SK-N-SH (cell line): ENCODE measurements at places on chromosomes 16 and 17.

GRCh38 chr17:35432176-35433074, at the start of gene SLFN12:
Gene SLFN12, minus strand, starts transcription at chr17:35432500. Its CDS starts 9,472 bp downstream, at chr17:35423028.
- DNase-seq, result no peak

DNA sequence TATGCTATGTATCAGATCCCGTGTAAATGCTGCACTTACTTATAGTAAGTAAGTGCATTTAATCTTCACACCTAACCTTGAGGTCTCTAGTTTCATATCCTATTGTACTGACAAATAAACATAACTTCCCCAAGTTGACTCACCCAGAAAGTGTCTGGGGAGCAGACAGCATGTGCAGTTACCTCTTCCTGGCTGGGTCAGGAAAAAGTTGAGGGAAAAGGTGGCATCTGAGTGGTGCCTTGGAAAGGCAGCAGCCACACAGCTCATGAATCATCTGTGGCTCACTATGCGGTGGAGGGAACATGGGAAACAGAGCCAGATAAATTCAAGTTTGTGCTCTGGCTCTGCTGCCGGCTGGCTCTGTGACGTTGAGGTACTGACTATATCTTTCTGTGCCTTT, 382.0 kb upstream of the DYNLRB2 start:
- no peak for DNase-seq

DNA sequence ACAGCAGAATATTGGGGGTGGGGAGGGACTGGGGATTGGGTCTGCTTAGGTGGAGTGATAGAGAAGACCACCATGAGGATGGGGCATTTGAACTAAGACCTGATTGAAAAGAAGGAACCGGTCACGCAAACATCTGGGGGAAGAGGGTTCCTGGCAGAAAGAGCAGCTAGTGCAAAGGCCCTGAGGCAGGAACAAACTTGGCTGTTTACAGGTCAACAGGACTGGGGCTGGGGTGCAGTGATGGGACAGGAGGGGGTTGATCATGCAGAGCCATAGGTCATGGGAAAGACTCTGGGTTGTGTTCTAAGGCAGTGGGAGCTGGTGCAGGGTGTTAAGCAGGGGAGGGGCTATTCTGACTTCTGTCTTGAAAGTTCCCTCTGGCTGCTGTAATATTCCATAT, 1.9 kb downstream of the DRG2 start:
- no peak for DNase-seq

GRCh38 chr17:82120148-82120547, 22.1 kb upstream of the FASN start:
- no peak for DNase-seq

GRCh38 chr16:69793526-69793925, 31.4 kb downstream of the WWP2 start:
- DNase-seq, result no peak

DNA sequence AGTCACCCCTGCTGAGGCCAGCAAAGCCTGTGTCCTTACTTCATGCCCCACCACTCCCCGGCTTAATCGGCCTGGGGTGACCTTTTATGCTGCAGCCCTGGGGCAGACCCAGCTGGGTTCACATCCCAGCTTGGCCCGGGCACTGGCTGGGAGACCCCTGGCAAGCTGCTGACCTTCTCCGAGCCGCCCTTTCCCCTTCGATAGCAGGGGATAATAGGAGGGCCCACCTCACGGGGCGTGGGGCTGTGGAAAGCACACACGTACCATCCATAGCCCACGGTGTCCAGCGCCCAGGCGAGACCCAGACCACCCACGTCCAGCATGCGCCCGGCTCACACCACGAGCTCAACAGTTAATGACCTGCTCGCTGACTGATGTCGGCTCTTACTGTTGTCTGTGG, 26.8 kb downstream of the TBC1D16 start:
- DNase-seq, result no peak

DNA sequence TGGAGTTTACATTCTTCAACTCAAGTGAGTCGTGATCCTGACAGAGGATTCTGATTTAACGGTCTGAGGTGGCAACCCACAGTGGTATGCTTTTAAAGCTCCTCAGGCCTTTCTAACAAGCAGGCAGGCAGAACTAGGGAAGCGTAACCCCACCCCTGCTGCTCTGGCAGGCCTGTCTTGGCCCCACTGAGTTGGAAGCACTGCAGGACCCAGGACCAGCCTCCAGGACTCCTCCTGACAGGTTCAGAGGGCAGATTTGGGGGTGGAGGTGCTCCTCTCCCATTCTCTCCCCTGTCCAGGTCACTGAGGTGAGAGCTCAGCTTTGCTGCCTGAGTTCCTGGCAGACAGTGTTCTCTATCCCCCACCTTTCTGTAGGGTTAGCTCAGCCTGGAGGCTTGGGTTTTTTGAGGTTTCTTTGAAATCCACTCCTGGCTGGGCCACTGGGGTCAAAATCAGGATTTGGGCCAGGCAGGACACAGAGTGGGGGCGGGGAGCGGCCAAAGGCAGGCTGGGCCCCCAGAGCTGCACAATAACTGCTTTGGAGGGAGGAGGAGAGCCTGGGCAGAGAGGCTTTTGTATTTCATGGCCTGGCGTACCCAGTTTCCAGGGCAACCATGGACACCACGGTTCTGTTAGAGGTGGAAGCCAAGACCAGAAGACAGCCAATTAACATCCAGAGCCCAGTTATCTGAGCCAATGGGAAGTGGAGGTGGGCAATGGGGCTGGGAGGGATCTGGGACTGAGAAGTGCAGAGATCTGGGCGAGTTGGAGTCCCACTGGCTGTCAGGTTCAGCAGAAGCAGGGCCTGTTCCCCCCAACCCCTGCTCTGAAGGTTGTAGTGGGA, 9.5 kb downstream of the MRPL27 start:
- peak; percentile 82 for DNase-seq

DNA sequence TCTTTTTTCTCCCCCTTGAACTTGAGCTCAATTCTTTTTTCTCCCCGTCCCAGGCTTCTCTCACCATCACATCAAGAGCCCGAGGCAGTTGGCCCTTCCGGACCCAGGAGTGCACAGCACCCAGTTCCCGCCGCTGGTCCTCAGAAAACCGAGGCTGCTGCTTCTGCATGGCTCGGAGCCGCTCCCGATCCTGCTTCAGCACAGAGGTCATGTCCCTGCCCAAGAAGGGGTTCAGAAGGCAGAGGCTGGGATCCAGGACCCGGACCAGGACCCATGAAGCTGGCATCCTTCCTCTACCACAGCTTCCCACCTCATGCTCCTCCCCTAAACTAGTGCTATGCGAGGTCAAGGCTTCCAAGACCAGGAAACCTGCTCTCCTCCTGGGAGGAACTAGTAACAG, 10.5 kb downstream of the PER1 start:
- no peak for DNase-seq

GRCh38 chr17:39352511-39352910, 48.9 kb downstream of the FBXL20 start:
- DNase-seq, result no peak

GRCh38 chr17:78588258-78589030, 11.2 kb upstream of the DNAH17 start:
- DNase-seq, result no peak

DNA sequence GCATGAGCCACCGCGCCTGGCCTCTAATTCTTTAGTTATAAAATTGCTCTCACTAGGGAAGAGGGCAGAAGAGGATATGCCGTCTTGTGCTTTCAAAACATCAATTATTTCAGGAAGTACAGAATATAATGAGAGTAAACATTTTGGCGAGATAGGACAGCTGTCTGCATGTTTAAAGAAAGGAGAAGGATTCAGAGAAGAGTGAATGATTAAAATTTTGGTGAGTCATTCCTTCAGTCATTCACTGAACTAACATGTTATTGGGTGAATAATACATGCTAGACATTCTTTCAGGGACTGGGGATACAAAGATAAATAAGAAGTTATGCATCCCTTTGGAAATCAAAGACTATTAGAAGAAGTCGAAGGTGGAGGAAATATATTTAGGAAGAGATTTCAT, 590.3 kb upstream of the GOT2 start:
- DNase-seq, result no peak
